Activated naive CD8-positive, alpha-beta T cell treated with anti-CD3 and anti-CD28 coated beads for 36 hours (primary cell): ENCODE measurements at places on chromosomes 4 and X. TPM values are rescaled to one million over a fixed set of nuclear protein-coding genes. Genes with fewer than 3 reads are reported as not detected.

- no peak for DNase-seq
These were observed 91.3 kb upstream of the KLHL13 start for GRCh38 chrX:118207831-118208453.

GRCh38 chr4:47711646-47712045, 126.2 kb downstream of the CORIN start:
- no peak for DNase-seq

DNA sequence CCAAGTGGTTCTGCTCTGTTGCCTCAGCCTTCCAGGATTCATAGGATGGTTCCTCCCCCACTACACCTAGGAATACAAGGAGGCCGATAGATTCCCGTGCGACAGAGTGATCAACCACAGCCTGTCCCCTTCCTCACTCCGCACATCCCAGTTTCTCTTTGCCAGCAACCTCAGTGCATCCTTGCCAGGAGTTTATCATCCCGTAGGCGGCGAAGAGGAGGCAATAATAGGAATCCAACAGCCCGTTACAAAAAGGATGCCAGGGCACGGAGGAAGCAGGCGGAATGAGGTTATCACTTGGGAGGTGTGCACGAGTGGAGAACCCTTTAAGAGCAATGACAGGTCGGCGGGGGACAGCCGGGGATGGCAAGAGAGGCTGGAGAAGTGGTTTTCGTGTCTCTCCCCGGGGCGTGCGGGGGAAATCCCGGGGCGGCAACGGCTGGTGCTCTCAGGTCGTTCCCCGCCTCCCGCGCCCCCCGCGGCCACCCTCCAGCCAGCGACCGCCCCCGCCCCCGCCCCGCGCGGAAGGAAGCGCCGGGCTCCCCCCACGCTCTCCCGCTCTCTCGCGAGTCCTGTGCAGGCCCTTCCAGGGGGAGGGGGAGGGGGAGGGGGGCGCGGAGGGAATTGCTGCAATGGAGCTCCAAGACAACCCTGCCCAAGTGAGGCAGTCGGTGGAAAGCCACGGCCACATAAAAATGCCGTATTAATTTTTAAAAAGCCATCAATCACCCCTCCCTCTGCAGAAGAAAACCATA, 1.6 kb downstream of the PPP3CA start:
- peak; percentile 60 for DNase-seq

DNA sequence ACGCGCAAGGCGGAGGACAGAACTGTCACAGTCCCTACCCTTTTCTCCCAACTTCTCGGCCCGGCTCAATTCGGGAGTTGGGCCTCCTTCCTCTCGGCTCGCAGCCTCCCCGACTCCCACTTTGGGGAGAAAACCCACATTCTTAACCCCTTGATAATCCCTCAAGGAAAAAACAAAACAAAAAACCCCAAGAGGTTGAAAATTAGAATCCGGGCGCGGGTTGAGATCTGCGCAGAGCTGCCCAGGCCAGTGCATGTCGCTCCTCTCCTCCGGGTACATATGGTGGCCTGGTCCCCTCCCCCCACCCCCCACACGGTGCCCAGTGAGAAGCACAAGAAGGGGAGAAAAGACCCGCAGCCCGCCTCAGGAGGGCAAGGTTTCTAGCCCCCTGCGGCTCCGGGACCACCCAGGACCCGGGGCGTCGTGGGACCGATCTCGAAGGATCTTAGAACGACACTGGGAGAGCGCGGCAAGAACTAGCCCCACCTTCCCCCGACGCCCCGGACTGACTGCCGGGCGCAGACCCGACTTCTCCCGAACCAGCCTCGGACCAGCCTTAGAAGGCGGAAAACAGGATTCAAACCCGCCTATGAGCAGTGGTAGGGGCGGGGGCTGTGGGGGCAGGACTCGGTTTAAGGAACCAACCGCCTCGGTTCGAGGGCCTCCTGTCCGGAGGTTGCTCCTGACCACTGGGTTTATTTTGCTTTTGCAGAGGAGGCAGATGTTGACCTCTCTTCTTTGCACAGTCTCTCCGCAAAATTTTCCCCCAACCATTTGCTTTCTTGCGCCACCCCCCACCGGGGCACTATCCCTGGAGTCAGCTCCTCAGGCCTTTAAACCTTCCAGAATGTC, 2.5 kb upstream of the PDGFRA start:
- DNase-seq = no peak

DNA sequence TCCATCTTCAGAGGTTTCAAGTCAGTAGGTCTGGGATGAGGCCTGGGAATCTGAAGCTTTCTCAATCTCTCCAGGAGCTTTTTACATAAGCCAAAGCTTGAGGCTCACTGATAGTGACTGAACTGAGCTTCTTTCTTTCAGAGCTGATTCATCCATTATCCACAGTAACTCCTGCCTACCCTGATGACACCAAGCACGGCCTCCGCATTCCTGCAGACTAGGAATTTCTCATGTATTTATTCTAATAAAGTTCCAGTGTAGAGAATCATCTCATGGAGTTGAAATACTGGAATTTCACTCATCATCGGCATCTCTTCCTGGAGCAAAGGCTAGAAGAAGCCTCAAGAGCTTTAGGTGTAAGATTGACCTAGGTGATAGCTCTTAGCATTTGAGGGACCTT, 12.1 kb upstream of the DCTD start:
- no peak for DNase-seq

DNA sequence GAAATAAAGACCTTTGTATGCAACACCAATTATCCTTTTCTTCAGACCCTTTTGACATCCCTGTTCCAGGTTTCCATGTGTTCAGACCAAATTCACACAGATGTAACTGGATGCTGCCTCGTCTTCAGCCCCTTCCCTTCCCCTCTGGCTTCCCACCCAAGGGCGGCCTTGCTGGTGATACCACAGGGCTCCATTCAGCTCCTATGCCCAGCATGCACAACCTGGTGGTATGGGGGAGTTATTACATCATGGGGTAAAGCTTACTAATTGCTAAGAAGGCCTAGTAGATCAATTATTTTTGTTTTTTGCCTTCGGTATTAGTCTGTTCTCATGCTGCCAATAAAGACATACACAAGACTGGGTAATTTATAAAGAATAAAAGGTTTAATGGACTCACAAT, 317.0 kb upstream of the CXXC4 start:
- no peak for DNase-seq

DNA sequence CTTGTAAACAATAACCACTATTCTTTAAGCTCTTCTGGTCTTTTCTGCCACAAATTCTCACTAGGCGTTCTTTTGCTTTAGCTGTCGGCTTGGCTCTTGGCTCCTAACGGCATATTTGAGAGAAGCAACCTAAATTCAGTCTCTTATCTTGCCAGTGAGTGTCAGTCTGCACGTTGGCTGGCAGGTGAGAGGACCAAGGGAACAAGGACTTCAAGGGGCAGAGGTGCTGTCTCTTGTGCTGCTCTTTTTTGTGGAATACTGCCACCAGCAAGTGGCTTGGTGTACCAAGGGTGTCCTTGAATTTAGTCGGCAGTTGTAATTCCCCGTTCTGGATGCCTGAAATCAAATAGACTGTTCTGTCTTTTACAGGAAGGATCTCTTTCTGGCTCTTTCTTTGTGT, 77.8 kb upstream of the SLC4A4 start:
- no peak for DNase-seq

- no peak for DNase-seq
These were observed 40.9 kb downstream of the SEL1L3 start for GRCh38 chr4:25821899-25822298.

- DNase-seq = no peak
These were observed 1.6 kb downstream of the SLITRK4 start for GRCh38 chrX:143634309-143634662.

AFM gene
- total RNA-seq = not detected

SLC9B1 gene
- 1.2 TPM for total RNA-seq

P2RY8 gene
- total RNA-seq = 12.5 TPM

HOPX gene
- total RNA-seq = 18.1 TPM

C4orf54 gene
- total RNA-seq = not detected

TMEM154 gene
- 18.5 TPM for total RNA-seq

IL2 gene
- total RNA-seq = 37.7 TPM

TBC1D8B gene
- total RNA-seq = 0.90 TPM
